ENCODE measurements at places on chromosomes 2 and 18.

DNA sequence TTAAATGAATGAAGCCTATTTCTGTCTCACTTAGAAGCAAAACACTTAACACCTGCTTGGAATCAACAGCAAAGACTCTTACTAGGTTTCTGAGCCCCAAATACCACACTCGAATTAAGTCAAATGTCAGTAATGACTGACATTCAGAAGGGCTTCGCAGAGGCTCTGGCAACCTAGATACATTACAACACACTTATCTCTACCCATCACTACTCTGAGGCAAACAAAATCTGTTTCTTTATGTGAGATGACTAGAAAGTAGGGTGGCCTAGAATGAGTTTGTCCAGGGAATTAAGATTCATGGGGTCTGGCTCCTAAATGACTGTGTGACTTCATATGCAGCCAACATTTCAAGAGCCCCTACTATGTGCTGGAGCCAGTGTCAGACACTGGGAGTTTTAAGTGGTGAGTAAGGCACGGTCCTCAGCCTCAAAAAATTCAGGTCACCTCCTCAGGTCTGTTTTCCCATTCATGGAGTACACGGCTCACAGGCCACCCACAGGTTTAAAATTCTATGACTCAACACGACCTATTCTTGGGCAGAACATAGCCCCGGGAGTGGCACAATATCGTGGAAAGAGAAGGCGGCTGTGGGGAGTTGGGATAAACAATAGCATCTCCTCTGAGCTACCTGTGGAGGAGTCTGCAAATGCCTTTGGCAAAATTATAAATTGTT lies 150.3 kb upstream of the ZFP36L2 start:
- no peak for ATAC-seq

DNA sequence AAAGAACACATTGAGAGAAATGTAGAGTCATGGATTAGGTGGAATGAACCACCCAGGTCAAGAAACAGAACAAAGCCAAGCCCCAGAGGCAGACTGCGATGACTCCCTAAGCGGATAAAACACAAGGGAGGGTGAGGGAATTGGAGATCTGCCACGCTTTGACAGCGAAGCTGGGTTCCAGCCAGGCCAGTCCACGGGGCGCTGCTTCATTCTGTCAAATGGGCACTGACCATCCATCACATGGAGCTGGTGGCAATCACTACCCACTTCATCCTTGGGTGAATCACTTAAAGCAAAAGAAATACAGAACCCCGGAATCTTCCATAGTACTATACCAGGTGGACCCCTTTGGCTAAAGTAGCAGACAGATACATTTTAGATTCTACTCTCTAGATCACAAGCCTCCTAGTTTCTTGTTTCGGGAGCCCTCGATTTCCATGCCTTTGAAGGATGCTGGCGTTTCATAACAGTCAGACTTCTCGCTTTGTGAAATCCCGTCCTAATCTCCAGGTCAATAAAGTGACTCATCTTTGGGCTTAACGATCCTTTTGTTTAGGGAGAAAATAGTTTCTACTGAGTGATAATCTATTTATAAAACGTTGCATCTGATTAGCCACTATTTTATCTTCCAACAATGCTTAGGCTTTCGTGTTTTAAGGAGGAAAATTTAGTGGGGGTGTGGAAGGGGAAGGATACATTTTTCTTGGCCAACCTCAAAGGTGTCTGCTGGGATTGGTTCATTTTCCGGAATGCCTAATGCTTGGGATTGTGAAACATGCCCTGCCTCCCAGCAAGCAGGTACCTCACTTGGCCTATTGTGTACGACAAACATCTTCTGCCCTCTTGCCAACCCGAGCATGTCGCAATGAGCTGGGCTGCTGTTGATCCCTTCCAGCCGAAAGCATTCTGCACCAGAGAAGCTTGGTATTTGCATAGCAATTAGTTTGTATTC lies 44.1 kb upstream of the HDAC4 start:
- ATAC-seq, result peak; percentile 81

DNA sequence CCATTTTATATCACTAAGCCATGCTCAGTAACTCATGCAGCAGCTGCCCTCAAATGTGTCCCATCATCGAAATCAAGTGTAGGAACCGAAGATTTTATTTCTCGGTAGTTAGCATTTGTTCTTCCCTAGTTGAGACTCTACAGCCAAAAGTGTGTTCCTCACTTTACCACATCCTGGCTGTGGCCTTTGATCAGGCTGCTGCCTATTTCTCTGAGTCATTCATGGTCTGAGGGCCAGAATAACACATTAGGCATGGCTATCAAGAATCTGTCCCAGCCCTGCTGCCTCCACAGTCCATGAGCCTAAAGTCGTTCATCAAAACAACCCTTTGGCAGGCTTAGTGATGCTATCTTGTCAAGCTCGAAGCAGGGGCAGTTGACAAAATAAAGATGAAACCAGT lies 300.1 kb downstream of the TDRD15 start:
- ATAC-seq, result no peak

DNA sequence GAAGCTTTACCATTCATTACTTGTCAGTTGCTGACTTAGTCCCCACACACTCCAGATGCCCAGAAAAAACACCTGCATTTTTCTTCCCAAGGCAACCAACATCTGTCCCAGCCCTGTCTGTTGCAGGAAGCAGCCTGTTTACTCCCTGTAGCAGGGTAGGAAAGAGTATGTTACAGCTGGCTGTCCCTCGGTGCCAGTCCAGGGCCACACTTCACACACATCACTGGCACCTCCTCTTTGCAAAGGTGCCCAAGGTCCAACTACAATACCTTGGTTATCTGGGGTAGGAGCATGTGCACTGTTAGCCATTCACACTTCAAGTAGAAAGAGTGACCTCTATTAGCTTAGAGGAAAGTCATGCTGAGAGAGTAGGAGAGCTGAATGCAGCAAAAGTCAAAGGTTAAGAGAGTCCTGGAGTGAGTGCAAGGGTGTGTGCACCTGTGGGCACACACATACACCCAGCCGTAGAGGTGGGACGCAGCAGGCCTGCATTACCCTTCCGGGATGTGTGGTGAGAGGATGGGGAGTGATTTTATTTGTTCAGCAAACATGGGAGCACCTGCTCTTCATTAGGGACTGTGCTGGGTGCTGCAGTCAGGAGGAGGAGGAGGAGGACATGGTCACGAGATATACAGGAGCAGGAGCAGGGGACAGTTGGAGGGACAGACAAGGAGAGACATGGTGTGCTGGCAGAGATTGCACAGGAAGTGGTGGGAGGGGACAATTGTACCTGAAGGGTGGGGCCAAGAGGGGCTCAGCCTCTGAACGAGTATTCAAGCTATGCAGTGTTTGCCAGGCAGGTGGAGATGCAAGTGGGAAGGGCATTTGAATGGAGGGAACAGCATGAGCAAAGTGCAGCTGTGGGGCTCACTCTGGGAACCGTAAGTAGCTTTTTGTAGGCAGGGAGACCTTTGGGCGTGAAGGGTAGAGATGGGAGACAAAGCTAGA lies 69.8 kb downstream of the TSN start:
- ATAC-seq, result no peak

DNA sequence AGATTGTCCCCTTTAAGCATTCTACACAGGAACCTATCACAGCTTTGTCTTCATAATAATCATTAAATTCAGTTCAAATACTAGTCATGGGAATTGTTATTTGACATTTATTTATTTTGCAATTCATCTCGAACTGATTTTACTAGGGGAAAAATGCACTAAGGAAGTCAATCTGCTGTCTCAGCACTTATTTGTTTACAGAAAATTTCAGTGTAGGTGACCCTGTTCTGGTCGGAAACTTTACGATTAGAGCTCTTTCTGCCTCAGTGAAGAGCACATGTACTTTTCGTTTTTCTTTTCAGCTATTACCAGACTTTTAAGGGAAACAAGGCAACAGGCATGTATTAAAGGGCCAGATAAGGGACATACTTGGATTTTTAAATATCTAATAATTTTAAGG lies 1405.7 kb upstream of the ZEB2 start:
- ATAC-seq, result no peak

DNA sequence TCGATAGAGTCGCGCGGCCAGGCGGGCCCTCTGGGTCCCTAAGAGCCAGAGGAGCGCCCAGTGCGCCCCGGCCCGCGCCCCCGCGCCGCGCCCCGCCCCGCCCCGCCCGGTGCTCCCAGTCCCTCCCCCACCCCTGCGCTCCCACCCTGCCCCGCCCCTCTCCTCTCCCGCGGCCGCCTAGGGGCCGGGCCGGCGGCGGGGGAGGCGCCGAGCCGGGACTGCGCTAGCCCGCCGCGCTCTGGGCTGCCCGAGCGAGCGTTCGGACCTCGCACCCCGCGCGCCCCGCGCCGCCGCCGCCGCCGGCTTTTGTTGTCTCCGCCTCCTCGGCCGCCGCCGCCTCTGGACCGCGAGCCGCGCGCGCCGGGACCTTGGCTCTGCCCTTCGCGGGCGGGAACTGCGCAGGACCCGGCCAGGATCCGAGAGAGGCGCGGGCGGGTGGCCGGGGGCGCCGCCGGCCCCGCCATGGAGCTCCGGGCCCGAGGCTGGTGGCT lies at the start of gene GPC1:
GPC1 (plus strand) TSS at position 207 of the 491 bp plus-strand sequence; CDS start at position 463, 256 bp downstream.
- ATAC-seq, result peak; percentile 85

GRCh38 chr2:169237939-169238338 lies 124.4 kb downstream of the LRP2 start:
- no peak for ATAC-seq

DNA sequence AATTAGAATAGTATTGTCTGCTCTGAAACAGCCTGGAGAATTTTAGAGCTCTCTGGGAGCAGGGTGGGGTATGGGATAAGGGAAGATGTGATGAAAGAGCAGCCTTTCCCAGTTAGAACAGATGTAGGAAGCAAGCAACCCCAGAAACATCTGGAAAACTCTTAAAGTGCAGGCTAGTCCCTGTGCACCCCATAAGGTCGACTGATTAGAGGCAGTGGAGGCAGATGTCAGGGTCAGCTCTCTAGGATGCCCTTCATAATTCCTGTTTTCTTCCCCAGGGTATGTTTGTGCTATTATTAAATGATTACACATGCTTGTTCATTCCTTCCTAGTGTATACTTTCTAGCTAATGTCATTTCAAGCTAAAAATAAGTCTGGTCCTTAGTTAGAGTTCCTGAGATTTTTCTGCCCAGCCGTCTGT lies 41.7 kb downstream of the PTPRM start:
- ATAC-seq, result no peak

- ATAC-seq, result no peak
Measured at GRCh38 chr2:218310853-218311540, 18.7 kb upstream of the TMBIM1 start.

- ATAC-seq, result no peak
Measured at GRCh38 chr2:207167099-207167923, 1.6 kb upstream of the KLF7 start.

GRCh38 chr18:78080761-78081160 lies 831.1 kb downstream of the GALR1 start:
- no peak for ATAC-seq

Measured in gastroesophageal sphincter (tissue), 4 donors.